AML-193 (cell line): ENCODE measurements at places on chromosomes 2 and 18.

DNA sequence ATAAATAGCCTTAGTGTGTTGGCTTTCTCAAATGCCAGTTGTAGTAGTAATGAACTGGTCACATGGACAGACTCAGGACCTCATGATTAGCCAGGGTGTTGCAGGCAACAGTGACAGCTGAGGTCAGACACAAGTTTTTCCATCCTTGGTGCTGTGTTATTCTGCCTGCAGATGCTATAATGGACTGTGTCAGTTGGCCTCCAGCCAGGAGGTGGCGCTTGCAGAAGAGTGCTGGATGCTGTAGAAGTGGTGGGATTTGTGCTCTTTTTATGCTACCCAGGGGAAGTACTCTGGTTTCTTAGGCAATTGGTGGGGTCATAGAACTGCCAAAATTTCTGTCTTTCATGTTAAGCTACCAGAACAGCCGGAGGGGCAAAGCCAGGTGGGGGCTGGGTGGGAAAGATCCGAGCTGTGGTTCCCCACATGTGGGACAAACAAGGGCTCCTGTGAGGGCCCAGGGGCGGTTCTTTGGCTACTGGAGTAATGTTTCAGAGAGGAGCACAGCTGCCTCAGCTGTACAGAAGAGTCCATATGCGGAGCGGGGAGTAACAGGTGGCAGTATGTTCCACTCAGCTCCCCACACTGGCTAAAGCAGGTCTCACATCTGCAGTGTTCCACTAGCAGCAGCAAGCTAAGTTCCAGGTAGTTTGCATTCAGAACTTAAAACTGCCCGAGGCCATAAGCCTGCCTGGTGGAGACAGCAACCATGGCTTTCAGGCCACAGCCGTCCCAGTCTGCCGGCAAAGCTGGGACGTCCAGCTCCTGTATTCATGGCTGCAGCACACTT is 104.4 kb downstream of the GULP1 start:
- no peak for DNase-seq

GRCh38 chr2:166593403-166593802 is 99.4 kb upstream of the SCN7A start:
- DNase-seq, result no peak

- DNase-seq, result no peak
Measured at GRCh38 chr2:237876061-237876526, 16.7 kb downstream of the RAMP1 start.

GRCh38 chr18:70709144-70709543 is 420.3 kb downstream of the SOCS6 start:
- no peak for DNase-seq
